ENCODE measurements at places on chromosomes 6 and 20.

GRCh38 chr20:19918965-19919329 is 98.2 kb upstream of the NAA20 start:
- DNase-seq = no peak

DNA sequence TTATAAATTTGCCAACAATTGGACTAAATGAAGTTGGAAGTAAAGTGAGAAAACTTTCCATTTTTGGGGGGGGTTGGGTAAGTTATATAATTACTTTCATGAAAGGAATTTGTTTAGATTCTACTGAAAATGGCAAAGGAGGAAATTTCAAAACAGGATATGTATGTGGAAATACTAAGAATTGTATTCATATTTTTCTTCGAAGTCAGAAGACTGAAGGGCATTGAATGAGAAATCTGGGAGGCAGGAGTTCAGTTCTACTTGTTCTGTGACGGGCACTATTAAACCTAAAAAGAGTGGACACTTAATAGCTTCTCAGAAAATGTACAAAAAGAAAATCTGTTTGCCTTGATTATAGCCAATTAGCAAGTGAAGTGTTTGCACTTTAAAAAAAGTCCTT is 114.7 kb downstream of the PRIM2 start:
- peak; percentile 17 for DNase-seq

DNA sequence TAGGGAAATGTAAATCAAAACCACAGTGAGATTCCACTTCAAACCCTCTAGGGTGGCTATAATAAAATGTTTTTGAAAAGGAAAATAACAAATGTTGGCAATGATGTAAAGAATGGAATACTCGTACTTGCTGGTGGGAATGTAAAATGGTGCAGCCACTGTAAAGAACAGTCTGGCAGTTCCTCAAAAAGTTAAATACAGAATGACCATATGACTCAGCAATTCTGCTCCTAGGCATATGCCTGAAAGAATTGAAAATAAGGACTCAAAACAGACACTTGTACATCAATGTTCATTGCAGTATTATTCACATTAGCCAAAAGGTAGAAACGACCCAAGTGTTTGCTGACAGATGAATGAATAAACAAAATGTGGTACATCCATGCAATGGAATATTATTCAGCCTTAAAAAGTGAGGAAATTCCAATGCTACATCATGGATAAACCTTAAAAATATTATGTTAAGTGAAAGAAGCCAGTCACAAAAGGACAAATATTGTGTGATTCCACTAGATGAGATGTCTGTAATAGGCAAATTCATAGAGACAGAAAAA is 10.2 kb upstream of the RNF114 start:
- no peak for DNase-seq

GRCh38 chr20:46122071-46122470 is 4.0 kb downstream of the CD40 start:
- peak; percentile 86 for DNase-seq
